Lower lobe of right lung (tissue), 2 donors: ENCODE measurements at places on chromosomes 7 and 10. TPM values are rescaled to one million over a fixed set of nuclear protein-coding genes. Genes with fewer than 3 reads are reported as not detected.
A peak's percentile ranks its signal among the peaks of the same experiment; 100 is the strongest.

The VAX1 gene
- not detected for total RNA-seq

The HSPA12A gene
- 8.8 TPM for total RNA-seq

The OR2A14 gene
- not detected for total RNA-seq

The NUB1 gene
- total RNA-seq, result 53.7 TPM

The AGR2 gene
- 93.0 TPM for total RNA-seq

The MICU1 gene
- 57.1 TPM for total RNA-seq

The GSAP gene
- 80.0 TPM for total RNA-seq

The CPEB3 gene
- 6.9 TPM for total RNA-seq

The CALHM2 gene
- 45.0 TPM for total RNA-seq

- H3K27ac ChIP-seq, result no peak overlapping the region
- no peaks in the 10 kb centered on the region for H3K36me3 ChIP-seq
- no peaks in the 10 kb centered on the region for H3K27me3 ChIP-seq
- no peaks in the 10 kb centered on the region for H3K4me1 ChIP-seq
- H3K4me3 ChIP-seq, result no peak overlapping the region
Measured at GRCh38 chr10:3702056-3702546, 82.9 kb downstream of the KLF6 start.

DNA sequence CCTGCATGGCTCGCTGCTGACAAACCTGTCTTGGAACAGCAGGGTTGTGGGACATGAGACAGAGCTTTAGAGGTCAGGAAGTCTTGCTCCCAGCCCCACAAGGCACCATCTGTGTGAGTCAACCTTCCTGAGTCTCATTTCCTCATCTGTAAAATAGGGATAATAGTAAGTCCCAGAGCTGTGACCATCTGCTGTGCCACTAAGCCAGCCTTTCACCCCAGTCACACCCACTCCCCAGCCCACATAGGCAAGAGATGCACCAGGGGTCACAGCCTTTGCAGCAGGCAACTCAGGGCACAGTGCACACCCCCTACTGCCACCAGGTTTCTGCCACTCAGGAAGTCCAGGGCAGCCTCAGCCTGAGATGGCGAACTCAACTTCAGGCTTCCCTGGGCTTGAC is 29.4 kb upstream of the CDH23 start:
- no peak overlapping the region for H3K4me3 ChIP-seq
- H3K27ac ChIP-seq, result no peak overlapping the region
- H3K36me3 ChIP-seq, result peaks cover 5% of the 10 kb centered on the region
- H3K27me3 ChIP-seq, result no peaks in the 10 kb centered on the region
- H3K4me1 ChIP-seq, result peaks cover 22% of the 10 kb centered on the region
- DNase-seq, result no peak

GRCh38 chr10:7773845-7774801 is 13.7 kb downstream of the KIN start:
- H3K4me3 ChIP-seq, result no peak overlapping the region
- DNase-seq, result peak; percentile 64
- H3K27me3 ChIP-seq, result no peaks in the 10 kb centered on the region
- H3K27ac ChIP-seq, result no peak overlapping the region
- H3K4me1 ChIP-seq, result peaks cover 8% of the 10 kb centered on the region

GRCh38 chr10:98361131-98362025 is 53.6 kb downstream of the PYROXD2 start:
- H3K36me3 ChIP-seq, result no peaks in the 10 kb centered on the region
- peak overlapping the region; percentile 31 for H3K27ac ChIP-seq
- H3K27me3 ChIP-seq, result no peaks in the 10 kb centered on the region

GRCh38 chr10:130411496-130412085 is 275.4 kb downstream of the GLRX3 start:
- H3K4me1 ChIP-seq, result no peaks in the 10 kb centered on the region
- H3K4me3 ChIP-seq, result no peak overlapping the region
- no peaks in the 10 kb centered on the region for H3K27me3 ChIP-seq
- no peaks in the 10 kb centered on the region for H3K36me3 ChIP-seq
- no peak overlapping the region for H3K27ac ChIP-seq

GRCh38 chr7:43553999-43554398 is 28.9 kb upstream of the STK17A start:
- no peaks in the 10 kb centered on the region for H3K27me3 ChIP-seq
- DNase-seq, result peak; percentile 67
- peak overlapping the region; percentile 68 for H3K27ac ChIP-seq
- no peak overlapping the region for H3K4me3 ChIP-seq
- H3K4me1 ChIP-seq, result peaks cover 8% of the 10 kb centered on the region

- peaks cover 99% of the 10 kb centered on the region for H3K27me3 ChIP-seq
- H3K4me3 ChIP-seq, result no peak overlapping the region
- H3K36me3 ChIP-seq, result no peaks in the 10 kb centered on the region
- DNase-seq, result no peak
Measured at GRCh38 chr10:117536072-117536865, 6.3 kb upstream of the EMX2 start.

- no peak overlapping the region for H3K4me3 ChIP-seq
- no peaks in the 10 kb centered on the region for H3K27me3 ChIP-seq
- H3K27ac ChIP-seq, result no peak overlapping the region
- H3K36me3 ChIP-seq, result no peaks in the 10 kb centered on the region
- DNase-seq, result no peak
- H3K4me1 ChIP-seq, result no peaks in the 10 kb centered on the region
Measured at GRCh38 chr7:131568970-131569369, 12.5 kb upstream of the PODXL start.
